ENCODE measurements at places on chromosomes 11 and 22. TPM values are rescaled to one million over a fixed set of nuclear protein-coding genes. Genes with fewer than 3 reads are reported as not detected.

Gene OR5B2
- total RNA-seq: not detected

Gene SMTNL1
- 0.22 TPM for total RNA-seq

Gene ME3
- total RNA-seq: 1.2 TPM

Gene KRTAP5-9
- 0.90 TPM for total RNA-seq

Gene LINC01488
- not detected for total RNA-seq

Gene CDC42EP2
- total RNA-seq: 3.3 TPM

Gene CLMP
- 93.6 TPM for total RNA-seq

Gene PANX3
- not detected for total RNA-seq

Measured in endodermal cell (in vitro differentiated cells).